NCI-H1436 treated with DMSO at 0.1 percent for 48 hours (cell line): ENCODE measurements at places on chromosomes 5 and 9.

GRCh38 chr9:133512253-133513213 is 12.2 kb downstream of the MYMK start:
- no peak for DNase-seq

DNA sequence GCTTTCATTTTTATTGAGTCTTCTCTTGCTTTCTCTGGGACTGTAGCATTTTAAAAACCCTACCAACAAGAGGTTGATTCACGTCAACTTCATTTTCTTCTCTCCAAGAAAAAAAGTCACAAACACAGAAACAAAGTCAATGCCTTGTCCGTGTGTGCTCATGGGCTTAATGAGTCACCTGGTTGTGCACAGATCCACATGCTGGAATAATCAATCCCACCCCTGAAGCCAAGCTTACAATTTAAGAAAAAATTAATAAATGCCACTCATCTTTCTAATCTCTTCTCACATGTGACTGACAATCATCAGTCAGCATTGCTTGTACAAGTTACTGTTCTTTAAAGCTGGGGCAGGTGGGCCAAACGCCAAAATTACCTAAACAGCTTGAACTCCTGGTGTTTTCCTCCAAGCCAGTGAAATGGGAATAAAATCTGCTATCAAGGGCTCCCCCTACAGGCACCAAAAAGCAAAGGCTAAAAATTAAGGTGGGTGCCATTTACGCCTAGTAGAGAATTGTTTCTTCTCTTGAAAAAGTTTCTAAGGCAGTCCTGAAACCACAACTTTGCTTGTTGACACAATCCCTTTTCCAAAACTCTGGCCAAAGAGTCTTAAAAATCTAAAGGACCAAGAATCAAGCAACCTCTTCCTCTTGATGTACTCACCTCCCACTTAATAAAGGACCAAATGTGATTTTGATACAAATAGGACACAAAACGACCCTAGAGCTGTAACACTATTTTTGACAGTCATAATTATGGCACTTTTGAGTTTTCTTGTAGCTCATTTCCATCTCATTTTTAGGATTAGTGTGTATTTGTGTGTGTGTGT is 21.3 kb downstream of the TRMO start:
- DNase-seq = no peak

DNA sequence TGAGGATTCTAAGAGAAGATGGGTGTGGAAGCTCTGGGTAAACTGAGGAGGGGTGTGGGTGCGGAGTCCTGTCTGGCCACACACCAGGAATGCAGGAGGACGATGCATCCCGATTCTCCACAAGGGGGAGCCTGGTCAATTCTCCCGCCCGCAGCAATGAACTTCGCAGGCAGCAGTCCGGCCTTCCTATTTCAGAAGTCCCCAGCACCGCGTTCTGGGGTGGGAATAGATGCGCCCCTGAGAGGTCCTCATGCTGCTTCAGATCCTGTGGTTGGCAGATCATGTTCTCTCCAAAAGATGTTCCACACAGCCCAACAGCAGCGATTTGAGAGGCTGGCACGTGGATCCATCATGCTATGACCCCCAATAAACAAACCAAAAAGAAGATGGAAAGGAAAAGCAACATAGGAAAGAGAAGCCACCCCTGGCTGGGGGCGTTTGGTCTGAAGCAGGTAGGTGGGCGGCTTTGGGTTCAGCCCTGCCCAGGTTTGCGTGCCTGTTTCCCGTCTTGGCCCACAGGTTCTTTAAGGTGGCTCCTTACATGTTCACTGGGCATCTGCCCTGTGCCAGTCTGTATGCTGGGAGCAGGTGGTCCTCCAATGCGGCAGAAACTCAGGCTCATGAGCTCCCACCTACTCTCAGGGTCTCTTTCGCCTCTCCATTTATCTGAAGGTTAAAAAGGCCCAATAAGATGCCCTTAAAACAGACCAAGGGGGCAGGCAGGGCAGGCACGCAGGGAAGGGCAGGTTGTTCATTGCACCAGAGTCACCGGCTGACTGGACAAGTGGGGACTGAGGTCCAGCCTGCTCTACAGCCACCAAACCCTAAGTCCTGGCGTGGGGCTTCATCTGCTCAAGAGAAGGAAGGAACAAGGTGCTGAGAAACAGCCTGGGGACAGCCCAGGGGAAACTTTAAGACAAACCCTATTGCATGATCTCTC is 171.6 kb downstream of the PAX5 start:
- DNase-seq = no peak

DNA sequence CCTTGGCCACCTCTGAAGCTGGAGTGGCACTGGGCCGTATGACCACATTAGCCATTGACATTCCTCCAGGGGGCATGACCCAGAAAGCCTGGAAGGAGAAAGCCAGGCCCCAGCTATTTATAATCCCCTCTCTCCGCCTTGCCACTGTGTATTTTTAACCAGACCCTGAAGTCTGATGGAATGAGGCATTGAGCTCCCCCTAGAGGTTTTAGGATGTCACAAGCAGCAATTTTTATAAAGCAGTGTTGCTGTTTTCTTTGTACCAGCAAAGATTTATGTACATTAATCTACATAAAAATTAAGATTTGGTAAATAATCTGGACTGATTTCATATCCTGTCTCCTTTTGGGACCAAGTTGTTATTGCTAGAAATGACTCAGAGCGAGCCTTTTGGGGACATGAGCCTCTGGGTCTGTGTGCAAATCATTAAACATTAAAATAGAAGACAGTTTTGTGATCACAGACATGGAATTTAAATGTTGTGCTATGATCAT is 127.1 kb downstream of the TRIO start:
- DNase-seq = no peak

GRCh38 chr5:135238622-135239452 is 160.2 kb downstream of the MACROH2A1 start:
- DNase-seq = no peak

GRCh38 chr9:131434673-131435072 is 40.8 kb downstream of the PRRC2B start:
- no peak for DNase-seq

DNA sequence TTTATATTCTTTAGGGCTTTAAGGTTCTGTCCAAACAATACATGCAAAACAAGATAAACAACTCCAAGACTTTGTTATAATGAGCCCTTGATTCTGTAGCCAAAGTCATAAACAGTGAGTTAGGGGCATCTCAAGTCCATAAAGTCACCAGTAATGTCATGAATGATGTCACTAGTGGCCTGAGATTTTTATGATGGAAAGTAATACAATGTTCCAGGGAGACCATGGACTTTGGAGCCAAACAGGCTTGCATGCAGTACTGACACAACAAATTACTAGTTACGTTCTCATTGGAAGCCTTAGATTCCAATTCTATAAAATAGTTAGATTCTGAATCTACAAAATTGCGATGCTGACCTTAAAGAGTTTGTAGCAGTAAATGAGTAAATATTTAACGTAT is 280.0 kb downstream of the HINT1 start:
- no peak for DNase-seq

- DNase-seq = no peak
Measured at GRCh38 chr5:125227333-125228095, 481.1 kb upstream of the ZNF608 start.

GRCh38 chr5:50867140-50867539 is 200.7 kb downstream of the PARP8 start:
- no peak for DNase-seq

DNA sequence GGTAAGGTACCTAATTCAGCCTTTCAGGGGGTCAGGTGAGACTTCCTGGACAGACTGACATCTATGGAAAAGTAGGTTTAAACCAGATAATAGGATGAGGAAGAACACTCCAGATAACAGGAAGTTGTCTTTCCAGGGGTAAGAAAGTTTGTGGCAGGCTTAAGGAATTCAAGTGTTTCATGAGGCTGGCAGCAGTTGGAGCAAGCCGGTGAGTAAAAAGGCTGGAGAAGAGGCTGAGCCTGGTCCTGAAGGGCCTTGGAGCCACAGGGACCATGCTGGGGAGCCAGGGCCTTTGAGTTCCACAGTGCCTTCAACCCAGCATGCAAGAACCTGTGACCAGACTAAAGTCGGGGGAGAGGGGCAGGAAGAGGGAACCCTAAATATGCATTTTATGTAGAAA is 353.4 kb downstream of the SPOCK1 start:
- DNase-seq = no peak

DNA sequence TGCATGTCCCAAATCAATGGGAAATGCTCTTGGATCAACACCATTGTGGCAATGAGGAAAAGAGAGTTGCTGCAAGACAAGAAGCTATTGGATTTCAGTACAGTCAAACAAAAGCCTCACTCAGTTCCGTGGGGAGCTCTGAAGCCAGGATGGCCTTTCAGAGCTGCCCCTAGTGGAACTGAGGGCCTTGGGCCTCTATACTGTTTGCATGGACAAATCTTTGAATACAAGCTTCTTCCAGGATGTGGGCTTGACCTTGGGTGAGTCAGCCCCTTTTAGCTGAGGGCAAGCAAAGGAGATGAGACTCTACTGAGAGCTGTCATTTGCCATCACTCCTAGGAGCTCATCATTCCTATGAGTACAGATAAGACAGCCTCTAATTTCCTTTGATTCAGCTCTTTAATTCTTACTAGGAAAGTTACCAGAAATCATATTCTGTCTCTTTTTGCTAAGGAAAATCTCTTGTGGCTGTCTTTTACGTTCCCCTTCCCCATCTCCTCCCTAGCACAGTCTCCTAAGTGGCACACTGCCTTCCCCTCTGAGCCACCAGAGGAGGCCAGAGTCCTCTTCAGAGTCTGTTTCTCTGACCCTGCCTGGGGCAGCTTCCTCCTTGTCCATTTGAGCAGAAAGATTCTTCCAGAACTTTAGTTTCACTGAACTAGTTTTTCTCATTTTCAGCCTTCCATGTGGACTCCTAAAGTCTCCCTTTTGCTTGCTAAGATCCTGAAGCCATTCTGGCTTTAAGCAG is 168.8 kb upstream of the POC5 start:
- DNase-seq = no peak

DNA sequence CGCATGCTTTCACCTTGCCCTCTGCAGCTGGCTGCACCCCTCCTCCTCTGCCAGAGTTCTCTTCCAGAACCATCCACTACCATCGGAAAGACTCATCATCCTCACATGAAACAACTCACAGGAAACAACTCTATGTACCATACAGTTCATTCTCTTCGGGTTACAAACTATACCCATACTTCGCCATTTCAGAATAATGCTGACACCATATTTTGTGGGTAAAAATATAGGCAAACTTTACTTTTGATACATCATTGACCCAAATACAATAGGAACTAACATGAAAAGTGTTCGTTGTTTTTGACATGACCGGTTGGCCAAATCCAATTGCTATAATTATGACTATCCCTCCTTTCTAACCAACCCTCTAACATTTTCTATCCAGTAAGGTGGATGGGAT is 421.0 kb downstream of the SEMA5A start:
- no peak for DNase-seq

- no peak for DNase-seq
Measured at GRCh38 chr9:121484651-121485446, 14.8 kb downstream of the GGTA1 start.

GRCh38 chr5:160333721-160334120 is 21.4 kb upstream of the CCNJL start:
- DNase-seq = no peak

GRCh38 chr5:73558950-73559349 is 6.5 kb downstream of the ANKRA2 start:
- no peak for DNase-seq

GRCh38 chr9:94770334-94770733 is 43.8 kb downstream of the AOPEP start:
- no peak for DNase-seq

GRCh38 chr5:38598296-38598993 is 42.0 kb upstream of the LIFR start:
- DNase-seq = no peak

GRCh38 chr9:13351778-13352386 is 72.4 kb upstream of the MPDZ start:
- no peak for DNase-seq

DNA sequence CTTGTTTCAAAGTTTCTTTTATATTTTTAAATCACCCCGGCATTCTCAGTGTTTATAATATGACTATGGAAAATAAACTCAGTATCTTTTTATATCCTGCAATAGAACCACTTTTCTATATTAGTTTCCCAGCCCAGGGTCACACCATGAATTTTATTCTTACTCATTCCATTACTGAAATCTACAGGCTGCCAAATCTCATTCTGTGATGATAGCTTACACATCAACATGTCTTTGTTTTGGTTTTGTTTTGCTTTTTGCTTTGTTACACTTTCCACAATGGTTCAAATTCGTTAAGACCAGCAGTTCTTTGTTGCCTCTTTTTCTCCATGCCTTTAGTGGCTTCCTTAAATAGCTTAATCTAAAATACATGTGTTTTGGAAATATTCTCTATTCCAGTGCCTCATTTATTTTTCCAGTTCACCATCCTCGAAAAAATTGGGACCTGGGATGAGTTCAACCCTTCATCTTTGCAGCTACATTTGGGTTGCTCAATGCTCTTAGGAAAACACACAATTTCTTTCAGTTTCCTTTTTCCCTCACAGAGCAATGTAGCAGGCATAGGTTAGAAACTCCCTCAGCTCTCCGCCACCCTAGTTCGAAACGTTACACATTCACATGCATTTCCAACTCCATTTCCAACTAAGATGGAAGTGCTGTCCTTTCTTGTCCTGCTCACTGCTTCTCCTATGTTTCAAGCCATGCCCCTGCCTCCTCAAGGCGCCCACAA is 1146.3 kb downstream of the MAT2B start:
- DNase-seq = no peak

DNA sequence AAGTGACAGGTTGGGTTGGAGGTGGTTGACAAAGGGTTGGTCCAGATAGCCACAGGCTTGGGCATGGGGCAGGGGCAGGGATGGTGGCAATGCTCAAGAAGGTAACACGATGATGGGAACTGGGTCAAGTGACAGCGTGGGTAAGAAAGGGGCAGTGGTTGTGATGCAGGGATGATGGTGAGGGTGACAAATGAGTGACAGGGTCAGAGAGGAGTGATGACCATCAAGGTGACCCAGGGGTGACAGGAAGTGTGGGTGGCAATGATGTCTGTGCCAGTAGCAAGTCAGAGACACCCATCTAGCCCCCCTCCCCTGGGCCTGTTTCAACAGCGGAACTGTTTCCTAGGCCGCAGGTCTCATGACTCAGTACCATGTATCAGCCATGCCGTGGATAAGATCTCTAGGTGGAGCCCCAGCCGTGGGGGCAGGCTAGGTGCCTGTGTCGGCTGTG is 20.5 kb downstream of the AQP3 start:
- DNase-seq = no peak

DNA sequence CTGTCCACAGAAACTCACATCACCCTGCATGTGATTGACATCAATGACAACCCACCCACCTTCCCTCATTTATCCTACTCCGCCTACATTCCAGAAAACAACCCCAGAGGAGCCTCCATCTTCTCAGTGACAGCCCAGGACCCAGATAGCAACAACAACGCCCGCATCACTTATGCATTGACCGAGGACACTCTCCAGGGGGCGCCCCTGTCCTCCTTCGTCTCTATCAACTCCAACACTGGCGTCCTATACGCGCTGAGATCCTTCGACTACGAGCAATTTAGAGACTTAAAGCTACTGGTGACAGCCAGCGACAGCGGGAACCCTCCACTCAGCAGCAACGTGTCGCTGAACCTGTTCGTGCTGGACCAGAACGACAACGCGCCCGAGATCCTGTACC is 1.7 kb downstream of the PCDHGA3 start:
- no peak for DNase-seq

GRCh38 chr5:55225346-55225745 is 1.8 kb downstream of the MCIDAS start:
- no peak for DNase-seq
